Fibroblast of skin of back (primary cell): ENCODE measurements at places on chromosomes 1 and 21.

DNA sequence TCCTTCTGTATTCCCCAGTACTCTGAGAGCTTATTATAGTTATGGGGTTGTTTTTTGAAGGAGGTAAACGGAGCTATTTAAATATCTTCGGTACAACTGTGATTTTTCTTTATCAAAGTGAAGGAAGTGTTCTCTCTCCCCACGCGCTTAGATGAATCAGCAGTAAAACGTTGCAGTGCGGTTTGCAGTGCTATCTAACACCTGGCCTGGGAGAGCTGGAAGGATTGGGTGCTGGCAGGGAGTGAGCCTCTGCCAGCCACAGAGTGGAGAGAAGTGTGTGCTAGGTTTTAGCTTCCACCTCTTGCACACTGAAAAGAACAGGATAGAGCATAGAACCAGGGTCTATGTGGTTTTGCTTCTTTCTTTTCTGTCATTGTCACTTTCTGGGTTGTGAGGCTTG is 165.9 kb downstream of the SDCCAG8 start:
- DNase-seq: peak; percentile 63

- DNase-seq: no peak
Observed at GRCh38 chr1:10890491-10891071, 94.1 kb upstream of the CASZ1 start.

- peak; percentile 92 for DNase-seq
Observed at GRCh38 chr1:221991221-221991620, 249.3 kb upstream of the DUSP10 start.

GRCh38 chr21:42455196-42455595 is 40.8 kb downstream of the RSPH1 start:
- DNase-seq: no peak

DNA sequence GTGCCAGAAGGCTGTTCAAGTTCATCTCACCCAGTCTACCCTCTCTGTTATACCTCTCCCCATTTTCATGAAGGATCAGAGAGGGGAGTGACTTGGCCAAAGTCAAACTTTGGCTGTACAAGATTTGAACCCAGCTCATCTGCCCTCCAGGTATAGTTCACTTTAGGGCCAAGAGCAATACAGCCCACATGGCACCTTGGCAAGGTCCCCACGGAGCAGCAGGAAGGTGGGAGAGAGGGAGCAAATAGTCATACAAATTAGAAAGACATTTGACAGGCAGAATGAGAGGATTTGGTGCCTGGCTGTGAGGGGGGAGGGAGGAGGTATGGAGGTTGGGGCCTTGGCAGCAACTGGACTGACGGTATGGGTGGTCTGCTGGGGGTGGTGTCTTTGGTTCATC is 1.0 kb downstream of the HPCAL4 start:
- no peak for DNase-seq

GRCh38 chr1:11482701-11483479 is 3.9 kb downstream of the DISP3 start:
- DNase-seq: no peak

GRCh38 chr1:171052977-171053376 is 37.7 kb upstream of the FMO3 start:
- no peak for DNase-seq

DNA sequence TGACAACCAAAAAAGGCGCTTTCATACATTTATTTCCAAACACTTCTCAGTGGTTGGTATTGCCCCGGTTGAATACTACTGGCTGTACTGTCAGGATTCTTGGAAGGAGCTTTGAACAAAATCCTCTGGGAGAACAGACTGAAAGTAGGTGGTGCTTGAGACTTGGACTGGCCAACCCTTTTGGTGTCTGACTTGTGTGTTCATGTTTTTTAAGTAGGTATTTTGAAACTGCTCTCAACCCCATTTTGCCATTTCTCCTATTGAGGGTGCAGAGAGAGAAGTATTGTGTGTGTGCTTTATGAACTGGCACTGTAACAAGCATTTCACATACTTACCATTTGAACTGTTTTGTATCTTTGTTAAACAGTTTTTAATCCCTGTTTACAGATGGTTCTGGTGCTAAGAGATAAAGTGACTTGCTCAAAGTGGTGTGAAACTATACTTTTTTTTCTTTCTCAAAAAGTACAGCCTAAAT is 21.2 kb downstream of the ARID1A start:
- peak; percentile 39 for DNase-seq

- no peak for DNase-seq
Observed at GRCh38 chr21:36456729-36457414, 23.1 kb downstream of the CLDN14 start.

GRCh38 chr1:175871647-175872046 is 128.3 kb upstream of the TNR start:
- DNase-seq: no peak

DNA sequence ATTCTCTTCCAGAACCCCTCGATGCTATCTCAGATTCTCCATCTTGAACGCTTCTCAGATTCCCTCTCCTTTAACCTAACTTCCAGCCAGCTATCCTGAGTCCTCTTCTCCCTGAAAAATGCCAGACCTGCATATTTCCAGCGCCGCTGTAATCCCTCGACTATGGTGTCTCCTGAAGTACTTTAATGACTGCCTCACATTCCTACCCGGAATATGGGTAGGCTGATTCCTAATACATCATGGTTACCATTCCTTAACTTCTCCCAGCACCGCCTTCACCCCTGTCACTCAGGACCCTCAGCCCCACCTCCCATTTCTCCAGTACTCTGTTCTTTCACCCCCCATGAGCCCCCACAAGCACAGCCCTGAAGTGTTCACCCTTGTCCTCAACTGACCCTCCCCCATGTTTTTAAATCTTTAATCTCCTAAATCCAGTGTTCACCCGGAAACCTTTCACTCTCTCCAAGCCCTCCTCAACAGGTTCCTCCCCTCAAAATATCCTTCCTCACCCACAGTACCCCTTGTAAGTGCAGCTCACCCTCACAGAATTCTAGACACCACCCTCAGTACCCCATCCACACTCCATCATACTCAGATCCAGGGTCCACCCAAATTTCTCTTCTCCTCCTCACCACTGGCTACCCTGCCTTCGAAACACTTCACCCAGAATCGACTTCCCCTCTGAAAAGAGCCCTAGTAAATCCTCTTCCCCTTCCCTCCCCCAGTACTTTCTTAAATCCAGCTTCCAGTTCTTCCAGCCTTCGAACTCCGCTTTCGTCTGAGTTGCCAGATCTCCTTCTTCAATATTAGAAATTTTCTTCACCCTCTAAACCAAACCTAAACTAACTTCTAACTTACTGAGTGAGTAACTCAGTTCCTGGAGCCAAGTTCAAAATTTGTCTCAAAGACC is 922 bp downstream of the CPT2 start:
- DNase-seq: peak; percentile 50

DNA sequence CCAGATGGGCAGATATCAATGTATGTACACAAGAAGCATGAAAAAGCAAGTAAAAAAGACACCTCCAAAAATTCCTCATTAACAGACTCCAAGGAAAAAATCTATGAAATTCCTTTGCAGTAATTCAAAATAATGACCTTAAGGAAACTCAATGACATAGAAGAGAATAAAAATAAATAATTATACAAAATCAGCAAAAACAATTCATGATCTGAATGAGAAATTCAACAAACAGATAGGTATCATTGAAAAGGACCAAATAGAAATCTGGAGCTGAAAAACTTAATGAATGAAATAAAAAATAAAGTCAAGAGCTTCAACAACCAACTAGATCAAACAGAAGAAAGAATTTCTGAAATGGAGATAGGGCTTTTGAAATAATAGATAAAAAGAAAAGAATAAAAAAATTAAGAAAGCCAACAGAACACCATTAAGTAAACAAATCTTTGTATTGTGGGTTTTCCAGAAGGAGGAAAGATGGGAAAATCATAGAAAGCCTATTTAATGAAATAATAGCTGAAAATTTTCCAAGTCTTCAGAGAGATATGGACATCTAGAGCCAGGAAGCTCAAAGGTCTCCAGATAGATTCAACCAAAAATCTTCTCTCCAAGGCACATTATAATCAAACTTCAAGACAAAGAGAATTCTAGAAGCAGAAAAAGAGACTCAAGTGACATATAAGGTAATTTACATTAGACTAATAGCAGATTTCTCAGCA is 52.0 kb upstream of the KCNK1 start:
- DNase-seq: no peak

DNA sequence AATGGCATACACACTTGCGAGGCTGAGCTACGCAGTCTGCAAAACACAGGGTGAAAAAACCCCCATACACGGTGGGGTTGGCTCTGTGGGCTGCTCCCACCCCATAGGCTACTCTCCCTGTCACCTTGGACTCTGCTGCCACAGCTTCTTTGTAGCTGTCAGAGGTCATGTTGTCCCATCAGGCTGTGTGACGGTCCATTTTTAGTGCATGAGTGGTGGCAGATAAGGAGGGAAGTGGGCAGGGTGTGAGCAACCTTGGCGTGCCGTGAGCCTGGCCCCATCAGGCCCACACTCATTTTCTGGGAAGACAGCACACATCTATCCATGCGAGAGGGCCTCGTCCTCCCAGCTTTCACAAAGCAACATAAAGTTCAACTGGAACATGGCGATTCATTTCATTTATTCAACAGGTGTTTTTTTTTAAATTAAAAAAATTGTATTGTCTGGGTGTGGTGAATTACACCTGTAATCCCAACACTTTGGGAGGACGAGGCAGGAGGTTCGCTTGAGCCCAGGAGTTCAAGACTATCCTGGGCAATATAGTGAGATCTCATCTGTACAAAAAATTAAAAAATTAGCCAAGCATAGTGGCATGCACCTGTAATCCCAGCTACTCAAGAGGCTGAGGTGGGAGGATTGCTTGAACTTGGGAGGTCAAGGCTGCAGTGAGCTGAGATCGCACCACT is 9.5 kb downstream of the GPR137B start:
- DNase-seq: no peak

DNA sequence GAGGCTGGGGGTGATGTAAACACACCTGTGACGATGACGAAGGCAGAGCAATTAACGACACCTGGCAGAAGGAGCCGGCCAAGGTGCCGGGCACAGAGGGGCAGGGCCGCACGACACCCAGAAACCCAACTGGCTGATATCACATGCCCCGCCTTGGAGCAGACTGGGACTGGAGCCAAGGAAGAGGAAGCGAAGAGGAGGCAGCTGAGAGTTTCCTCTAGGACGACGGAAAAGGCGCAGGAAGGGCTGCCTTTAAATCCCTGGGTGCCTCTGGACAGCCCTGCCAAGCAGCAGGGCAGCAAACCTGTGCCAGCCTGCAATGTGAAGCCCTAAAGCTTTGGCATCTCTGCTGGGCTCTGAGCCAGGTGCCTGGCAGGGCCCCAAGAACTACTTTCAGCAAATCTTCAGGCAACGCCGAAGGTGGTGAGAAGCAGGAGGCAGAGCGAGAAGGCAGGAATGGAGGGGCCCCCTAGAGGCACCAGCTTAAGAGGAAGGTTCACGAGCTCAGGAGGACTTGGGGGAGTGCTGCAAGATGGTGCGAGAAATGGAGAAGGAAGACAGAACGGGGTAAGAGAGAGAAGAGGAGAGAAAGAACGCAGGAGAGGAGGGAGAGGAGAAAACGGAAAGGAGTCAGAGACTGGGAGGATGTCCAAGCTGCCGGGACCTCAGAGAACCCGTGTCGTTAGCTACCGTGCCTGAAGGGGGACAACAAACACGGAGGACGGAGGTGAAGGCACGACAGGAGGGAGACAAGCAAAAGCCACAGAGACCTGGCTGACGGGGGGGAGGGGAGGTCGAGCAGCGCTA is 25.3 kb upstream of the PEF1 start:
- no peak for DNase-seq

GRCh38 chr1:155003227-155003765 is 694 bp downstream of the ZBTB7B start:
- peak; percentile 20 for DNase-seq

- DNase-seq: peak; percentile 99
Observed at GRCh38 chr1:234612352-234613127, 2.6 kb upstream of the IRF2BP2 start.

GRCh38 chr1:204218552-204218951 is 4.8 kb upstream of the GOLT1A start:
- DNase-seq: no peak

DNA sequence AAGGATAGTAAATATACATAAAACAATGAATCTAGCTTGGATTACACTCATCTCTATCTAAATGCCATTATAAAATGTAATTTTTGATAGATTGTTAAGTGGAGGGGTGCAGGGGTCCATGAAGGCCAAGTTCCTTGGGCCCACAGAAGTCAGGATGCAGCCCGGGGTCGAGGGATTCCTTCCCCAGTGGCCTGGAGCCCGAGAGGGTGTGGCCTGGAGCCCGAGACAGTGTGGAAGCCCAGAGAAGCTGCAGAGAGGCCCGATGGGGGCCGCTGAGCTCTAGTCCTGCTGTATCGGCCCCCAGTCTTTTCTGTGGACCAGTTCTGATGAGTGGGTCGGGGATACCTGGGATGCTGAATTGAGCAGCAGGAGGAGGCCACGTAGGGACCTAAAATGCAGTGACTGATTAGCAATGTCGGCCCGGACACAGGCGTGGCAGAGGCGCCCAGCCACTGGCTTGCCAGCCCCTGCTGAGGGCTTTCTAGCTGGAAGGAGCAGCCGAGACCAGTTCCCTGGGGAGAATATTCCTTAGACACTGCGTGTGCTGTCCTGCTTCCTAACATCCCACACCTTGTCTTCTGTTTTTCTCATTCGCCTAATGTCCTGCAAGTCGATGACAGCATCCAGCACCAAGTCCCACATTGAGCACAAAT is 38.9 kb downstream of the UMODL1 start:
- no peak for DNase-seq

GRCh38 chr1:85555420-85555819 is 25.1 kb upstream of the CCN1 start:
- no peak for DNase-seq

- peak; percentile 82 for DNase-seq
Observed at GRCh38 chr1:9066945-9067807, 2.3 kb downstream of the SLC2A5 start.

DNA sequence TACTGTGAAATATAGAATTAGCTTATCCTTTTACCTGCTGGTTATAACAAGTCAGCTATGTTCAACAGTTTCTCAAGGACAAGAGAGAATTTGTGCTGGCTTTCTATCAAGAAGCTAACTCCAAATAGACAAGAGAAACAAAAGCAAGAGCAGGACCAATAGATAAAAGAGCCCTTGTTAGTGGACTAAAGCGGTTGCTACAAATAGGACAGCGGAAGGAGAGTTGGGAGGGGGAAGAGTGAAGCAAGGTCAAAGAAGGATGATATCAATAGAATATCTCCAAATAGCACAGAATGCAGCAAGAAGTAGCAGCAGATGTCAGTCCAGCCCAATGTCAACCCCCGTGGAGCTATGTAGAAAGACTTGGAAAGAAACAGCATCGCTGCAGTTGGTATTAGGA is 53.0 kb upstream of the AKT3 start:
- DNase-seq: no peak

DNA sequence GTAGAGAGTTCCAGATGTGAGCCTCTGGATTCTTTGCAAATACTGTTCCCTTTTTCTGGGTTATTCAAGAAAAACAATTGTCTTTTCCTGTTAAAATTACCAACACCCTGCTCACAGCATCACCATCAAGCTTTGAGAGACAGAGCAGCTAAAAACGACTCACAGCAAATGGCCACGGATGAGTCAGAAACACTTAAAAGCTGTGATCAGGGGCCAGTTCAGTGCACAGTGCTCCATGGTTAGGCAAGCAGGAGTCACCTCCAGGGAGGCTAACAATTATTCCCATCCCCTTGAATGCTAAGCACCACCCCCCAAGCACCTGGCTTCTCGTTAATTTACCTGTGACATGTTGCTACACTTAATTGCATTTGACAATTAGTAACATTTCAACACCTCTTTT is 128.4 kb upstream of the CAMK1G start:
- DNase-seq: peak; percentile 19
